Tongue (tissue), 3 donors: ENCODE measurements at places on chromosomes 12 and 14.
A peak's percentile ranks its signal among the peaks of the same experiment; 100 is the strongest.

- DNase-seq = no peak
These were observed 152.4 kb upstream of the PWP1 start for GRCh38 chr12:107533218-107533617.

DNA sequence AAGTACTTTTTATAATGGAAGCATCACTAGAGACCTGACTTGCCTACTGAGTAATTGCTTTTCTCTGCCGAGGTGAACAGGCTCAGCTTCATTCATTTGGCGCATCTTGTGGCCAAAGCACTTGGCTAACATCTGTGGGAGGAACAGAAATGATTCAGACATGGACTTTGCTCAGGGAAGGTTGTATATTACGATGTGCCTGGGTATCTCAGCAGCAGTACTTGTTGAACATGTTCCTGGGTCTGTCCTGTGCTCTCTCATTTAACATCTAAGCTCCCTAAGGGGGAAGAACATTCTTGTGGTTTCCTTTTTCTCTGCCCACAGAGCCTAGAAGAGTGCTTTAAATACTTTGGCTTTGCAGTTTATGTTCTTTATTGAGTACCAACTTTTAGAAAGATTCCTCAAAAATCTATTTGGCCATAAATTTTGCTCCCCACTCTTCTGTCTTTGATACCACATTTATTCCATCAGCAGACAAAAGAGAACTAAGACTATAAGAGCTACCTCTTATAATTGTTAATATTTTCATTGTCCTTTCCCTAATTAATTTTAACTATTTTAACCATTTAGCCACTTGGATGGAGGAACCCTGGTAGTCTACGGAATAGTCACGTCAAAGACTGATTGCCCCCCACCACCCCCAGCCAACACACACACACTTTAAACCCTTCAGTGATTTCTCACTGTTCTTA, 101.2 kb upstream of the EGLN3 start:
- no peak for DNase-seq

GRCh38 chr14:31920989-31921650, 156.0 kb upstream of the ARHGAP5 start:
- no peak for DNase-seq

- DNase-seq = peak; percentile 69
These were observed 776 bp downstream of the BMP4 start for GRCh38 chr14:53955671-53956426.
